Stimulated activated CD4-positive, alpha-beta T cell treated with anti-CD3 and anti-CD28 coated beads, TNF-alpha, amount 100 ng/mL, for 24 hours (primary cell): ENCODE measurements at places on chromosomes 11 and 22.

DNA sequence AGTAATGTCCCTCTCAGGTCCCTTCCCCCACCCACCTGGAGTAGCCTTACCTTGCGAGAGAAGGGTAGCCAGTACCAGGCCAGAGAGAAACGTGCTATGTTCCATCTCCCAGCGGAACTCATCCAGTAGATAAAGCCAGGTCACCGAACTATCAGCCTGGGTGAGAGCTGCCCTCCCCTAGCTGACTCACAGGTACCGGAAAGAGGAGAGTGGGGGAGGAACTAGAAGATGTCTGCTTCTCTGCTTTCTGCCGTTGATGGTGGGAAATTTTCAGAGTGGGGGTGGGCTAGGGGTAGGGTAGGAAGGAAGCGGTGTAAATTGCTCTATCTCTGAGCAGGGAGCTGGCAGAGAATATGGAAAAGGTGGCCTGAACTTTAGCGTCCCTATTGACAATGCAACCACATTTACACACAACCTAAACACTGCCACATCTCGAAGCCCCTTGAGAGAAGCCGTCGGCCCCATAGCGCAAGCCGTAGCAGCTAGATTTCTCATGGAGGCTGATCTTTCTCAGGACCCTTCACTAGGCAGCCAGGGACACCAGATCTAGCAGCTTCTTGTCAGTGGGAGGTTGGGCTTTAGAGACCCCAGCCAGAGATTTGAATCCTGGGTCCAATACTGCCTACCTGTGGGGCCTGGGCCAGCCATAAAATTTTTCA lies at the start of gene CD3D:
Gene CD3D (minus strand): TSS at position 203 of the 659 bp plus-strand sequence. CDS start 98 bp downstream, at position 105.
- DNase-seq: peak; percentile 48

- no peak for DNase-seq
Observed at GRCh38 chr11:16891964-16892363, 122.2 kb downstream of the PLEKHA7 start.

- no peak for DNase-seq
Observed at GRCh38 chr22:16819249-16819648, 6.0 kb downstream of the XKR3 start.

- DNase-seq: no peak
Observed at GRCh38 chr11:100434821-100435641, 252.1 kb upstream of the ARHGAP42 start.

GRCh38 chr22:18970176-18970947 lies 34.3 kb upstream of the PRODH start:
- DNase-seq: no peak

GRCh38 chr11:118236170-118236569 lies 11.4 kb upstream of the JAML start:
- DNase-seq: no peak

DNA sequence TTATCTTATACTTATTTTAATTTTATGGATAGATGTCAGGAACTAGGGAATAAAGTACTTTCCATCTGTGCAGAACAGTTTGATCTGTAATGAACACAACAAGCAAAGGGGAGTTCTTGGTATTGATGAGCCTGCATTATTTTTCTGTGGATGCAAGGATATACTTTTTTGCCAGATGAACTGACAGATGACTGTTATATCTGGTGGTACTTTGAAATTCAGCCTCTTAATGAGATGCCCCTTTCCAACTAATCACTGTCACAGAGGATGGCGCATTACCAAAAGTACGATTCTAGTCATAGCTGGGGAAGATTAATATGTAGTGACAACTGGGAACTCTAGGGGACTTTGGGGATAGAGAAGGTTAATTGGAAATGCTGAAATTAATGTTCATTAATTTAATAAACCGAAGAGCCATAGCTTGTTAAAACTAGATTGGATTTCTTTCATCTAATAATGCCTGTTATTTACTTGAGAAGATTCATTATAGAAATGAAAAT lies 603.4 kb upstream of the CNTN5 start:
- no peak for DNase-seq

- peak; percentile 43 for DNase-seq
Observed at GRCh38 chr11:6353367-6353987, 33.2 kb upstream of the CAVIN3 start.

DNA sequence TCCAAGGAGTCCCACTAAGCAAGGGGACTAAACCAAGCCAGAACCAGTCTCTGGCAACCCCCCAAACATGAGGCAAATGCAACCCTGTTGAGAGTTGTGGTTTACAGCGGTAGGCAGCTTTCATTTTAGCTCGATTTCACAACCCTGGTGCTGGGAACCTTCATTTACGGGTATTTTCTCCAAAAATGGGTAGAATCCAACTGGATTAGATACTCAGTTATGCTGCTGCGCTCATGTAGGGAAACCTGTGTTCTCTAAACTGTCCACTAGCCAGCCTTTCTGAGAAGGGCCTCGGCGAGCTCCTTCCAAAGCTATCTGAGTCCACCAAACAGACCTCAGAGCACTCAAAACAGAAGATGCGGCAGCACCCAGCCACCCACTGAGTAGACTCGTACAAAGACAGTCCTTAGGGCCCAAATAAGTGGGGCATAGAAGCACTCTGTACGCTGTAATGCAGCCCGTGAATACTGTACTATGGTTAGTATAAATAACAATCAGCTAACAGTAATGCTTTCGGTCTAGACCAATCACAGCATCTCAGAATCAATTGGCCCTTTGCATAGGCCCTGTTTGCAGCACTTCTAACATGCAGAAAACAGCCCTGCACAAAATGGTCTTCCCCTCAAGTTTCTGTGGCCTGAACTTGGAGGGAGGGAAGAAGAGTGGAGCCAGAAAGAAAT lies 104.7 kb downstream of the ETS1 start:
- DNase-seq: peak; percentile 43

GRCh38 chr11:15629690-15630321 lies 515.1 kb downstream of the INSC start:
- no peak for DNase-seq

- no peak for DNase-seq
Observed at GRCh38 chr22:34283844-34284243, 363.6 kb upstream of the LARGE1 start.

GRCh38 chr11:70736937-70737640 lies 338.8 kb downstream of the CTTN start:
- DNase-seq: no peak

GRCh38 chr22:37467391-37467955 lies 18.7 kb downstream of the MFNG start:
- no peak for DNase-seq

DNA sequence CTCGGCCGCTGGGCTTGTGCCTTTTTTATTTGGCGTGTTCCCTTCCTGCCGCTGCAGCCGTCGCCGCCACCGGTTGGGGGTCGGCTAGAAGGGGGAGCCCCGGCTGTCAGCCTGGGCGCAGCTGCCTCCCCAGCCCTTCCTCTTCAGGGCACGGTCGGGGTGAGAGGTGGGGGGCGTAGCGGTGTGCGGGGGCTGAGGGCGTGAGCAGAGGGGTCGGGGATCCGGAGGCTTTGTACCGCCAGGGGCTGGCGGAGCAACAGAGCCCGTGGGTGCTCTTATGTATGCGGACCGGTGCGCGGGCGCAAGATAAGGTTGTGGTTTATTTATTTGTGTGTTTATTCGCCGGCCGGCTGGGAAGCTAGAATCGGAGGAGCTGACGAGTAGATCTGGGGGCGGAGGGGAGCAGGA lies 477 bp downstream of the ZBTB16 start:
- DNase-seq: no peak

DNA sequence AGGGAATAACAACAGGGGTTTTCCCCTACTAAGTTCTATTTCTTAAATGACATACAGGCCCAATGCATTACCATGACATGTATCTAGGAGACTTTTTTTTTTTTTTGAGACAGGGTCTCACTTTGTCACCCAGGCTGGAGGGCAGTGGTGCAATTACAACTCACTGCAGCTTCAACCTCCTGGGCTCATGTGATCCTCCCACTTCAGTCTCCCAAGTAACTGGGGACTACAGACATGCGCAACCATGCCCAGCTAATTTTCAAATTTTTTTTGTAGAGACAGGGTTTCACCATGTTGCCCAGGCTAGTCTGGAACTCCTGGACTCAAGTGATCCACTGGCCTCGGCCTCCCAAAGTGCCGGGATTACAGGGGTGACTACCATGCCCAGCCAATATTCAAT lies 7.5 kb downstream of the CPSF7 start:
- DNase-seq: no peak

DNA sequence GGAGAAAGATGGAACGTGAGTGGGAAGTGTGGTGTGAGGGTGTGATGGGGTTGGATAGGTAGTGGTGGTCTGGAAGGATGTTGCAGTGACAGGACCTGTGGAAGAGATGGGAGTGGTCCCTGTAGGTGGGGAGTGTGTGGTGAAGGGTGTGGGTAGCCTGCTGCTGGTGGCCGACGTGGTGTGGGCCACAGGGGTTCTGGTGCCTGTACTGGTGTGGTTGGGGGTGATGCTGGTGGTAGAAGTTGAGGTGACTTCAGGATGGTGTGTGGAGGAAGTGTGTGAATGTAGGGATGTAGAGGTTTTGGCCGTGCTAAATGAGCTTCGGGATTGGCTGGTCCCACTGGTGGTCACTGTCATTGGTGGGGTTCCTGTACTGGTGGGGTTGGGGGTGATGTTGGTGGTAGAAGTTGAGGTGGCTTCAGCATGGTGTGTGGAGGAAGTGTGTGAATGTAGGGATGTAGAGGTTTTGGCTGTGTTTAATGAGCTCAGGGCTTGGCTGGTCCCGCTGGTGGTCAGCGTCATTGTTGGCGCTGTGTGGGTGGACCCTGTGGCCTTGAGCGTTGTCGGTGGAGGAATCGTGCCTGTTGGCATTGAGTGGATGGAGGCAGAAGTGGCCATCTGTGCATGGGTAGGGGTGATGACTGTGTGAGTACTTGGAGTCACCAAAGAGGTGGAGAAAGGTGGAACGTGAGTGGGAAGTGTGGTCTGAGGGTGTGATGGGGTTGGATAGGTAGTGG lies 19.1 kb downstream of the MUC6 start:
- DNase-seq: no peak

DNA sequence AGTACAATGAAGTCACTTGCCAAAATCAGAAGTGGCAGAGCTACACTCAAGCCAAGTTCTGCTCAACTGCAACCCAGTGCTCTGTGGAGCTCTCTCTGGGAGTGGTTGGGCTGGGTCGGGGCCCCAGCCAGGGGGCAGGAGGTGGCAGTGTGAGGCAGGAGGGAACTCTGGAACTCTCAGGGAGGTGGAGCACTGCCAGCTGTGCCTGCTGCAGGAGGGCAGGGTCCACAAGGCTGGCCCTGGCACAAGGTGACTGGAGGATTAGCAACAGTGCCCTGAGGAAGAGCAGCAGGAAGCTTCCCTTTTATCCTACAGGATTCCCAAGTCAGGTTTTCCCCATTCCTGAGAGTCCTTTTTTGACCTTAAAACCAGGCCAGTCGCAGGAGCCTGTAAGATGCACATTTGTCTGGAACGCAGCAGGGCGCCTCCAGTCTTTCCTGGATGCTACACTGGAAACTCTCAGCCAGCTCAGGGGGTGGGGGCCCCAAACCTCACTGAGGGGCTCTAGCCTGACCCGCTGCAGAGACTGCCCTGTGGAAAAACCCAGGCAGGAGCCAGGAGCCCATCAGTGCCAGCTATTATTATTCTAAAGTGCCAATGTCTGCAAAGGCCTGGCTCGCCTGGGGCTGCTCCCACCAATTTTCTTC lies 31.8 kb downstream of the DKK3 start:
- DNase-seq: no peak

DNA sequence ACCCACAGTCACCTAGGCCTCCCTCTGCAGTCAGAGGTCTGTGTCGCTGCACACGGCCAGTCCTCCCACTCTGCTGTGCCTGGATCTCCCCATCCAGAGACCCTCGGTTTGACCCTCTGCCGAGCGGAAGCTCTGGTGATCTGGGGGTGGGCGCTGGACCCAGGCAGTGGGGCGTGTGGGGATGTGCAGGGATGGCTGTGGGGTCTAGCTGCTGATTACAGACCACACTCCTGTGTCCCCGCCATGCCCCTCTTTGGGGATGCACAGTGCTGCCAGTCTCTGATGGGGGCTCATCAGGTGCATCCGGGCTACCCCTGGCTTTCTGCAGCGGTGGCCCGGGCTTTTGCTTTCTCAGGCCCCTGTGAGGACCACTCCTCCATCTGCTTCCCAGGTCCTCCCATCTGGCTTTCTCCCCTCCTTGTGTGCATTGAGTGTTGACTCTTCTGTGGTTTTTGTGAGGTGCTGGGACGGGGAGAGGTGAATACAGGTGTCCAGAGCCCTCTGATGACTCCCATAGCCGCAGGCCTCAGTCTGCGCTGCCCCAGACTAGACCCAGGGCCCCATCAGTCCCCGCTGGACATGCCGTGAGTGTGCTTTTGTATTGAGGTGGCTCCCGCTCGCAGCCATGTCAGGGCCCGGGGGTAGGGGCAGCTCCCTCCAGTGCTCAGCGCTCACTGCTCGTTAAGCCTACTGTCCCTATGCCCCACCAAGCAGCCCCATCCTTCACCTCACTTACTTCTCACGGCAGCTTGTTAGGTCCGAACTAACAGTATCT lies 251.6 kb downstream of the TBC1D22A start:
- DNase-seq: no peak

GRCh38 chr11:16043617-16044016 lies 312.7 kb downstream of the SOX6 start:
- DNase-seq: no peak

- DNase-seq: no peak
Observed at GRCh38 chr11:107549253-107549953, 16.1 kb downstream of the ALKBH8 start.

DNA sequence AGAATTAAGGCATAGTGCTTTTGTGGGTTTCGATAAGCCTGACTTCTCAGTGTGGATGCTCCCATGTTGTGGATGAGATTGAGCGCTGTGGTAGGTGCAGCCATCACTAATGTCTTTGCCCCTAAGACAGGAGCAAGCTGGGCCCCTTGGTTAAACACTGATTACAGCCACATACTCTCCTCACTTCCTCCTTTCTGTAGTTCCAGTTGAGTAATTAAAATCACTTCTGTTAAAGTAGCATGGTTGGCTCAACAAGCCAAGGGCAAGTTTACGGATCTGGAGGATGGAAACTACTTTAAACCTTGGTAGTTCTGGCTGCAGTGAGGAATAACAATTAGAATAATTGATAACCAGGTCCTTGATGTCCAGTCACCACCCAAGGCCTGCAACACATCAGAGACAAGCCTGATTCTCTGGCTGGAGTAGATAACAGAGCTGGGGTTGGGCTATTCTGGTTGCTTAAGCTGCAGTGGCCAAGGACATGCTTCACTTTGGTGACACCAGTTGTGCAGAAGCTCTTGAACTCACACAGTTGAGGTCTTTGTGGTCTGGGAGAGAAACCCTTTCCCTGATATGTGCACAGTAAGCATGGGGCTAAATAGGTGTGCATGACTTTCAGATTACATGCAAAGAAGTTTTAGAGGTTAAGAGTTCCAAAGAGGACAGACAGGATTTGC lies 81.3 kb downstream of the KIRREL3 start:
- DNase-seq: no peak

GRCh38 chr11:45659818-45660160 lies 5.6 kb downstream of the CHST1 start:
- DNase-seq: no peak

DNA sequence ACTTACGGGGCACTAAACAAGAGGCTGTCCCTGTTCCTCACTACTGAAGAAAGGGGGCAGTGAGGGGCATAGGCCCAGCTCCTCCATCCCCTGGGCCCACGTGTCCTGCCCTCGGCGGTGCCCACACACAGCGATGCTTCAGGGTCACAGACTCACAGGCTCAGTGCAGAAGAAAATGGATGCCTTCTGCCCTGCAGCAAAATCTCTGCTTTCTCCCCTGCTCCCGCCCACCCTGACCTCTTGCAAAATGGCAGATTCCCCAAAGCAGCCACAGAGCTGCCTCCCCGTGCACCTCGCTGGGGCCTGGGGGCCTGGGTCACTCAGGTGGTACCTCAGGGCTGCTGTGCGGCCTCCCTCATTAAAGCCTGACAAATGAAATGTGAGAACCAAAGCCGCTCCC lies 204.0 kb downstream of the DSCAML1 start:
- no peak for DNase-seq

GRCh38 chr22:46085828-46086576 lies 64.3 kb upstream of the PPARA start:
- DNase-seq: no peak
